ENCODE measurements at places on chromosomes 11 and 22. TPM values are rescaled to one million over a fixed set of nuclear protein-coding genes. Genes with fewer than 3 reads are reported as not detected.
A peak's percentile ranks its signal among the peaks of the same experiment; 100 is the strongest.

DNA sequence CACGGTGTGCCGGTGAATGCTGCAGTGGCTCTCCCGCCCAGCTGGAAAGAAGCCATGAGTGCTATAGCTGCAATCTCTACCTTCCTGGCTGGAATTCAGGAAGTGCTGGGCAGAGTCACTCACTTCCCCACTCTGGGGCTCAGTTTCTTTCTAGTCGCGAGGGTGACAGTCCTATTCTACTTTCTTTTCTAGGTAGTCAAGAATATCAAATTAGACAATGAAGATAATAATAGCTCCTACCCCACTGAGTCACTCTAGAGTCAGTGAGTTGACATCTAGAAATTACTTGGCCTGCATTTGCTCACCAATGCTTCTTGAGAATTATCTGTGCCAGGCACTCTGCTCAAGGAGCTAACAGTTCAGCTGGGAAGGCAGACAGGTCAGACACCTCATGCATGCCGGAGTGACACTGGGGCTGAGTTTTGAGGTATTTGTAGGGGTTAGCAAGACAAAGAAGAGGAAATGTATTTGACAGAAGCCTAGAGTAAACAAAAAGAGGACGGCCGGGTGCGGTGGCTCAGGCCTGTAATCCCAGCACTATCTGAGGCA lies 3.2 kb downstream of the CENPM start:
- DNase-seq = no peak

DNA sequence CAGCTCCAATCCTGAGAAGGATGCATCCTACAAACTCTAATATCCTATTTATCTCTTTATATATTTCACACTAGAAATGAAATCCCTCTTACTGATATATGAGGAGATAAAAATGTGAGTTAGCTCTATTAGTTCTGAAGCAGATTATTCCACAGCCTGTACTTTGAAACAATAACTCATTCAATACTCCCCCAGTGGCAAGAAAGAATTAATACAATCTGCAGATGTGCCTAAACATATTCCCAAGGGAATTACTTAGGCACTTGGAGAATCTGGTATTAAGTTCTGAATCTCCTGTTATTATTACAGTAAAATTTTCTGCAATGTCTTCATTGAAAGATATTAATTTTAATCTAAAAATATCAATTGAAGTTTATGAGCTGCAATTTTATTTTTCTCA lies 59.4 kb downstream of the DDI1 start:
- no peak for DNase-seq

DNA sequence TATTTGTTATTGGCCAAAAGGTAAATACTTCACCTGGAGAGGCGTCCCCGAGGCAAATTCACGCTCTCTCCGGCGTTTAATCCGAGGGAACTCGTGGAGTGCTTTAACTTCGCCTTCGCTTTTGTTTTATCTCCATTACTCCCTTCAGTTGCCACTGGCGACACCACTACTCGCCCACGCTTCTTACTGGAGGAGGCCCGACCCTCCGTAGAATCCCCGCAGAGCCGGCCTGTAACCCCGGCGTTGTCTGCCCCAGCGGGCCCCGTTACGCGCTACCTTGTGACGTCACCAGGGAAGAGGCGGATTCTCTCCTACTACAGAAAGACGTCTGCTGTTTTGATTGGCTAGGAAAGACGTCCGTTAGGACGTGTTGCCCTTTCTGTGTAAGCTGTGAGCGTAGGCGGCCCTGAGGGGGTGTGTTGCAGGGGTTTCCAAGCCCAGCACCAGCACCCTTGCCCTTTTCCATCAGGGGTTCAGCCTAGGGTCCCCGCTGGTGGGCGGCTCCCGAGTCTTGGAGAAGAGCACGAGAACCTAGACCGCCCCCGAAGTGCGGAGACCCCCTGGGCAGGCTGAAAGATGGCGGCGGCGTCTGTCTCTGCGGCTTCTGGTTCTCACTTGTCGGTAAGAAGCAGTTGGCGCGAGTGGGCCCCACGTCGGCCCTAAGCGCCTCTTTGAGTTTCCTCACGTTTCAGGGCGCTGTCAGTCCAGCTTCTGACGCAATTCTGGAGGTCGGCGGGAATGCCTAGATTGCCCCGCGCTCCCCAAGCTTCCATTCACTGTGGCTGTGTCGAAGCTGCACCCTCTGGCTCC lies at the start of gene CEP57:
TSS of gene CEP57 (plus strand) at position 376 of the 810 bp plus-strand sequence. CDS start at position 577, 201 bp downstream.
- DNase-seq = peak; percentile 91

The AP1B1 gene
- 30.0 TPM for total RNA-seq

DNA sequence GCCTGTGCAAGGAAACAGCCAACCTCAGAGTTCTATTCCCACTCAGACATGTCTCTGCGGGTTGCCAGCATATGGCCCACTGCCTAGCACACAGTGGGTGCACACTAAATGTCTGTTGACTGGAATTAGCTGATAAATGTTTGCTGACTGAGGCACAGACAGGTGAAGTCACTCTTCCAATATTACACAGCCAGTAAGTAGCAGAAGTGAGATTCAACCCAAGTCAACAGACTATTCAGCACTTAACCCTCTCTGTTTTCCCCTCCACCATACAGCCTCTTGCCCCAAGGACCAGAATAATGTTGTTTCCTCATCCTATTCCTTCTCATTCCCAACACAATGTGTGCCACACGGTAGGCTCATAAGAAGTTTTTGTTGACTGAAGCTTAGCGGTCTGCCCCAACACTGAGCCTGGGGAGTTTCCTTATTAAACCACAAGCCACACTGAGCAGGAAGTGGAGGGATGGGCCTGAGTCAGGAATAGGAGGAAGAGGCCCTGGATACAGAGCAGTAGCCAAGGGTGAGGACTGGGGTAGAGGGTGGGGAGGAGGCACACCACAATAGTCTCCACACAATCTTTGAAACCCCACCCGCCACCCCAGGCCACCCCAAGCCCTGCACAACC lies 15.7 kb upstream of the IL10RA start:
- DNase-seq = no peak

GRCh38 chr22:37069319-37069718 lies 17.8 kb downstream of the KCTD17 start:
- DNase-seq = no peak

- DNase-seq = no peak
These were observed 36.3 kb upstream of the SORL1 start for GRCh38 chr11:121415856-121416255.
